Mammary epithelial cell (primary cell): ENCODE measurements at places on chromosomes 11 and 22. TPM values are rescaled to one million over a fixed set of nuclear protein-coding genes. Genes with fewer than 3 reads are reported as not detected.

Gene ASRGL1
- 0.50 TPM for total RNA-seq

Gene MS4A12
- total RNA-seq, result not detected

Gene KRTAP5-11
- total RNA-seq, result not detected in 2 replicates

Gene GDPD4
- not detected in 2 replicates for total RNA-seq

Gene GRAMD4
- total RNA-seq, result 58.8 TPM

Gene C22orf15
- total RNA-seq, result not detected

Gene KIF18A
- total RNA-seq, result 3.4 and 11.6 TPM in 2 replicates

Gene POU2F3
- total RNA-seq, result 0.17 TPM

Gene C22orf31
- not detected in 2 replicates for total RNA-seq

Gene MISFA
- 0.50 TPM for total RNA-seq

Gene LMO1
- 0.17 TPM for total RNA-seq

Gene FADS1
- 38.8 TPM for total RNA-seq

Gene SLC22A8
- total RNA-seq, result not detected

Gene HTR3A
- not detected for total RNA-seq

Gene OR6T1
- not detected for total RNA-seq

Gene IFITM1
- total RNA-seq, result 1.7 and 2.5 TPM in 2 replicates

Gene LRP4
- 3.9 and 5.7 TPM in 2 replicates for total RNA-seq

Gene CYP2D6
- 1.0 TPM for total RNA-seq

Gene APOBEC3B
- total RNA-seq, result 11.2 and 21.2 TPM in 2 replicates

Gene OSBP2
- total RNA-seq, result 4.7 TPM

Gene PMM1
- total RNA-seq, result 41.6 and 44.8 TPM in 2 replicates

Gene TIRAP
- 6.3 TPM for total RNA-seq

Gene SLC35F2
- total RNA-seq, result 26.5 and 35.3 TPM in 2 replicates

Gene FXYD6
- 0.21 TPM in 1 of 2 replicates, not detected in the other for total RNA-seq

Gene SEPTIN5
- total RNA-seq, result 2.8 and 7.9 TPM in 2 replicates

Gene LINC01488
- total RNA-seq, result not detected in 2 replicates

Gene OR8D4
- total RNA-seq, result not detected in 2 replicates

Gene PDE2A
- total RNA-seq, result 1.0 TPM

Gene SMIM35
- not detected in 2 replicates for total RNA-seq

Gene PHETA2
- total RNA-seq, result 0.71 and 0.72 TPM in 2 replicates

Gene TTC28
- 27.5 TPM for total RNA-seq

Gene MAJIN
- not detected for total RNA-seq

Gene OSM
- total RNA-seq, result not detected

Gene SAA4
- total RNA-seq, result not detected

Gene SAA1
- total RNA-seq, result 67.2 and 169 TPM in 2 replicates

Gene CADM1
- 16.9 and 22.6 TPM in 2 replicates for total RNA-seq

Gene MTFP1
- total RNA-seq, result 1.5 TPM

Gene VSIG10L2
- total RNA-seq, result not detected

Gene PCNX3
- 41.4 and 46.8 TPM in 2 replicates for total RNA-seq

Gene OR56A1
- total RNA-seq, result not detected

Gene MOV10L1
- 0.33 TPM for total RNA-seq

Gene LRRC32
- total RNA-seq, result under 0.01 TPM

Gene OR51B4
- total RNA-seq, result not detected

Gene TSSK2
- not detected for total RNA-seq

Gene HEPN1
- not detected for total RNA-seq

Gene HTR3B
- not detected for total RNA-seq

Gene RFPL3
- total RNA-seq, result not detected

Gene APOA4
- total RNA-seq, result not detected

Gene MYO7A
- 2.5 and 2.7 TPM in 2 replicates for total RNA-seq

Gene NPTXR
- 3.5 TPM for total RNA-seq

Gene DEUP1
- total RNA-seq, result not detected in 2 replicates

Gene SLC17A6
- not detected in 2 replicates for total RNA-seq

Gene POGLUT3
- 4.2 TPM for total RNA-seq
